ENCODE measurements at places on chromosomes 16 and 17. TPM values are rescaled to one million over a fixed set of nuclear protein-coding genes. Genes with fewer than 3 reads are reported as not detected.

DNA sequence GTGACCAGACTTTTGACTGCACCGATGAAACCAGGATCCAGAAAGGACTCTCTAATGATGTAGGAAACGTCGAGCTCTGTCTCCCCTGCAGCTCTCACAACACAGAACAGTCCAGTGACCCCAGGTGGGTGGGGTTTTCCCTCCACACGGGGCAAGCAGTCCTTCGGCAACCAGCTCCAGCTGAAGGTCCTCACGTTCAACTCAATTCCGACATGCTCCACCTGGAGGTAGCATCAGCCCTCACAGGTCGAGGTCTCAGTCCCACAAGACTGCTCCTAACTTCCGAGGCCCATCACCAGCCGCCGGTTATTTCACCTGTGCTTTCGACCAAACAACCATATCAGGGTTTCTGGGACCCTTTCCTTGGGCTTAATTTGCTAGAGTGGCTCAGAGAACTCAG lies 28.2 kb downstream of the ITGAE start:
- no peak for DNase-seq

DNA sequence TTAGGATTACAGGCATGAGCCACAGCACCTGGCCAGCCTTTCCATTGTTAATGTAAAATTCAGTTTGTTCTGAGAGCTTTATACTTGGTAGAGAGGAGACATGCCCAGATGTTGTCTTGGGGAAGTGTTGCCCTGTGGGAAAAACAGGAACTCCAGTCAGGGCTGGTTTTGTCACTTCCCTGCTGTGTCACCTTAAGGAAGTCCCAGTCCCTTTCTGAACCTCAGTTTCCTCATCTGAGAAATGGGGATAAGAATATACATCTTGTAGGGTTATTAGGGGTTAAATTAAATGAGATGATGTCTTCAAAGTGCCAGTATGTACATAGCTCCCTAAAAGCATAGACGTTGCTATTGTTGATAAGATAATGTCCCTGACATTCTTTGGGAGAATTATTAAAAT lies 25.3 kb downstream of the CLEC16A start:
- DNase-seq = no peak

DNA sequence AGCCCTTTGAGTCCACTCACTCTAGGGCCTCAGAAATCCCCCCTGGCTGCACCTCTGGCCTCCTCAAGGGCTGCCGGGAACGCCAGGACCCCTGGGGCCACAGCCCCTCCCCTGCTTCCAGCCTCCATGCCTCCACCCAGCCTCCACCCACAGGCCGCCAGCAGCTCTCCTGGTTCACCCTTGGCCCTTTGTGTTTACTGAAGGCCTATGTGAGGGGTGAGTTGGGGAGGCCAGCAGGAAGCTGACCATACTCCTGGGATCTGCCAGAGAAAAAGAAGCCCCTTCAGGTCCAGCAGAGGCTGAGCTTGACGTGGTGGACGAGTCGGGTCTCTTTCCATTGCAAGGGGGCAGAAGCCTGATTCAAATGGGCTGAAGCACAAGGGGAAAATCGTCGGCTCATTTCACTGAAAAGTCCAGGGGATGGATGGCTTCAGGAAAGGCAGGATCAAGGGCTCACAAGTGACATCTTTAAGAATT lies 18.3 kb upstream of the ATP2A3 start:
- no peak for DNase-seq

DNA sequence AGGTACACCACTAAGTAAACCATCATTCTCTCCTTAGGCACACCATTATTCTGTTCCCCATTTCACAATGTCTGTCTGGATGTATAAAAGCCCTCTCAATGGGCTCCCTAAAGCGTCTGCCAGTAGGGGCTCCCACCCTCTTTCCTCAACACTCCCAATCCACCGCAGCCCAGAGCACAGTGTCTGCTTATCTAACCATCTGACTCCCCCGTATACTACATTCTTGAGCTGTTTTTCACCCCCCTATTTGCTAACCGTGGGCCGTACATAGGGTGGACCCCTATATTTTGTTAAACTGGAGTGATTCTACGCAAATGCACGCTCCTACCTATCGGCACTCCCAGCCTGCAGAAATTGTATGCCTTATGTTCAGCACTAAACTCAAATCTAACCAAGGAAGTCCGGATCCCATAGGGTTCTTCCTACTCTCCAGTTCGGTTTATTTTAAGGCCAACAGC lies 685 bp upstream of the PSMD3 start:
- DNase-seq = no peak

DNA sequence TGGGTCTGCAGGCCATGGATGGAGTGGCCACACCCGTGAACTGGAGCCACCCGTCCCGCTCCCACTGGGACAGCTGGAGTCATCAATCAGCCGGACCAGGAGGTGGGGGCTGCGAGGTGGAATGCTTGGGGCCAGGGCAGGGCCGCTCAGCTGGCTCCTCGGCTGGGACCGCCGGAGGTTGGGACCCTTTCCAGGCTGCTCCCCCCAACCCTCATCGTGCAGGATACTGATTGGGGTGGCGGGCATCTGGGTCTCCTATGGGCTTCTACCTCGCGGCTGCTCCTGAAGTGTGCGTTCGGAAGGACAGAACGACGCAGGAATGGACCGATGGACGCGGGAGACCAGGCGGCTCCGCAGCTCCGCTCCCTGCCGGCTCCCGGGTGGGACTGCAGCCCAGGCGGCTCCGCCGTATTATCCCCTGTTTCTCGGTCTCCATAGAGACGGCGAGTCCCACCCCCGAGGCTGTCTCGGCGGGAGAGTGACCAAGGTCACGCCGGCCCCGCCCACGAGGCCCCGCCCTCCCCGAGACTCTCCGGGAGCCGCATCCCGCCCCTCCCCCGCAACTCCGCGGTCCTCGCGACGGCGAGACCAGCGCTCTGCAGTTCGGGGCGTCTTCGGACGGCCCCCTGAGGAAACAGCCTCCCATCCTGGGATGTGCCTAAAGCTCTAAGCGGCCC lies at the start of gene TPPP3:
Gene TPPP3, minus strand, starts transcription at position 388 of the 677 bp plus-strand sequence. CDS start 2,387 bp downstream, outside the sequence.
- DNase-seq = no peak

DNA sequence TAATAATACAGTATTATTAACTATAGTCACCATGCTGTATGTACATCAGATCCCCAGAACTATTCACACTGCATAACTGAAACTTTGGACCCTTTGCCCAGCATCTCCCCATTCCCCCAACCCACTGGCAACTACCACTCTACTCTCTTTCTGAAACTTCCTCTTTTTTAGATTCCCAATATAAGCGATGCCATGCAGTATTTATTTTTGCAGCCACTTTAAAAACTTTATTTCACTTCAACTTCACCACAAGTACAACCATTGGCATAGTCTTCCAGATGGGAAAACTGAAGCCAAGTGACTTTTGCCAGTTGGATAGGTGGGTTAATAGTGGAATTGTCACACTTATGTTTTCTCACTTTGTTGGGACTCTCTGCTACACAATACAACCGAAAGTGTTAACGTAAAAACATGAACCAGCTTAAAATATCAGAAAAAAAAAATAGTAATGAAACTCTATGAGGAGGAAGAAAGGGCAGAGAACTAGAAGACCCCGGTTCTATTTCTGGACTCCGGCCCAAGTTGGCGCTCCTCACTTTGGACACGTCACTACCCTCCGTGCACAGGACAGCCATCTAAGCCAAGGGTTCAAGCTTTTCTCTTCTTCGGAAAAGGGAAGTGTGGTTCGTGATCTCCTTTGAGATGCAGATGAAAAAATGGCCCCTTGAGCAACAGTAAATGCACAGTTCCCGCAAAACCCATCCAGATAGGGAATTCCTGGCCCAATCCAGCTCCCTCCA lies 743 bp downstream of the SHCBP1 start:
- no peak for DNase-seq

GRCh38 chr17:2061441-2061958 lies 6.6 kb downstream of the HIC1 start:
- DNase-seq = no peak

The SPNS3 gene
- 1.6 TPM for total RNA-seq

DNA sequence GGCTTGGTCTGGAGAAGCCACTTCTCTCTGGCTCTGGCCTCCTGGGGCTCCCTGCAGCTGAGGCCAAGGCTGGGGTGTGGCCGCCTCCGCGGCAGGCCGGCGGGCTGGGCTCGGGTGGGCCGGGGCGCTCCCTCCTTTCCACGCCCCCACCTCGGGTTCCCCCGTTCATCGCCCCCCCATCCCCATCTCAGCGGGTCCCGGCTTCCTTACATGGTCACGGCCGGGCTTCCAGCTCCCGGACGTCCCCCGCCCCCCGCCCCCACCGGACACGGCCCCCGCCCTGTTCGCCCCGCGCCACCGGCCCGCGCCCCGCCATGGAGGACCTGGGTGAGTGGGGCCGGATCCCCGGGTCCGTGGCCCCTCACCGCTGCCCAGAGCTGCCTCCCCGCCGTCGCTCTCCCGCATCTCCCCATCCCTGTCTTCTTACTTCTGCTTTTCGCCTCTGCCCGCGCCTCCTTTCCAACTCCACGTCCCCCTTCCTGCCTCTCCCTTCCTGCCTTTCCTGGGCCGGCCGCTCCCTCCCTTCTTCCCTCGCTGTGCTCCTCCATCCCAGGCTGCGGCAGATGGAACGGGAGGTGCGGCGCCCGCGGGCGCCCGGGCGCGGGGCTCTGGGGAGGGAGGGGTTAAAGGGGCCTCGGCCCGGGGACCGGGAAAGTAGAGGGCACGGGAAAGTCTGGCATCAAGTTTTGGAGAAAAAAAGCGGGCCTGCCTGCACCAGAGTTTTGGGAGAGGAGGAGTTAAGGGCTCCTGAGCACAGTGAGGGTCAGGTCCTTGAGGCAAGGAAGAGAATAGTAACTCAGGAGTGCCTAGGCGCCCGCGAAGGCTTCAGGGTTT lies at the start of gene TGFB1I1:
Gene TGFB1I1, plus strand, starts transcription at position 278 of the 834 bp plus-strand sequence. Its CDS starts 37 bp downstream, at position 315.
- no peak for DNase-seq

The PRSS21 gene
- total RNA-seq = 2.6 TPM

GRCh38 chr17:48593126-48593829 lies at the start of gene HOXB5:
Gene HOXB5, minus strand, starts transcription at chr17:48593779. Its CDS starts 97 bp downstream, at chr17:48593682.
- DNase-seq = no peak

The VPS35 gene
- 118 TPM for total RNA-seq

DNA sequence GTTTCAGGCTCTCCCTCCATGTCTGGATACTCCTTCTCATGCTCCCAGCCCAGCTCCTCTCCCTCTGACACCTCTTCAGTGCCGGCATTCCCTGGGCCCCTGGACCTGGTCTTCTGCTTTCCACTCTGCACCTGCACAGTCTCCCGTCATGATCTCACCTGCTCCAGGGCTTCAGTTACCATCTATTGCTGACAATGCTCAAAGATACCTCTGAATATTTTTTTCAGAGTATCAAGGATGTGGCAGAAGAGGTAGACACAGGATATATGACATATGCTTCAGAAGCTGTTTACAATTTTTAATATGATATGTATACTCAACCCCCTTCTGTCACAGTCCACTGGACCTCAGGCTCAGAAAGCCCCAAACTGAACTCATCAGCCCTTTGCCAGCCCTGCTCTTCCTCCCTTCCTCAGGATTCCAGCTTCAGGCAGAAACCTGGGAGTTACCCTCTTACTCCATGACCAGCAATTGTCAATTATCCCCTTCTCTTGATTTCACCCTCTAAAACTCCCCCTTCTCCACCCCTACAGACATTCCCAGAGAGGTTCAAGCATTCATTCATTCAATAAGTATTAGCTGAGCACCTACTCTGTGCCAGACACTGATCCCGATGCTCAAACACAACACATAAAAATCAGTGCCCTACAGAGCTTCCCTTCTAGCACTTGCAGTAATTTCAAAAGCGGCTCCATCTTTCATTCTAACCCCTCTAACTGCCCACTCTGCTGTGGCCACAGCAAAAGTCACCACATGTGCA lies 7.8 kb upstream of the MLLT6 start:
- DNase-seq = no peak

The TEKT5 gene
- total RNA-seq = not detected

The HBQ1 gene
- not detected for total RNA-seq

DNA sequence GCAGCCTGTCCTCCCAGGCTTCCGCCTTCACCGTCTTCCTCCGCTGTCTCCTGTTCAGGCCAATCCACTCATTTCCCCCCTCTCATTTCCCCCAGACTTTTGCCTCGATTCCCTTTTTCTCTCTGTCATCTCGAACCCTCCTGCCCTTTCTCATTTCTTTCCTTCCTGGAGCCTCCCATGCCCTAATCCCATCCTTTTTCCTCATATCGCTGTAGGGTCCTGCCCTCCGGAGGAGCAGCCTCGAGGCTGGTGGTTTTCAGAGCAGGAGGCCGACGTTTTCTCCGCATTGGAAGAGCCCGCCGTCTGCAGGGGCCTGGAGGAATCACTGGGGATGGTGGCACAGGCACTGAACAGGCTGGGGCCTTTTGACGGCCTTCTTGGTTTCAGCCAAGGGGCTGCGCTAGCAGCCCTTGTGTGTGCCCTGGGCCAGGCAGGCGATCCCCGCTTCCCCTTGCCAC lies 597 bp downstream of the OVCA2 start:
- no peak for DNase-seq

DNA sequence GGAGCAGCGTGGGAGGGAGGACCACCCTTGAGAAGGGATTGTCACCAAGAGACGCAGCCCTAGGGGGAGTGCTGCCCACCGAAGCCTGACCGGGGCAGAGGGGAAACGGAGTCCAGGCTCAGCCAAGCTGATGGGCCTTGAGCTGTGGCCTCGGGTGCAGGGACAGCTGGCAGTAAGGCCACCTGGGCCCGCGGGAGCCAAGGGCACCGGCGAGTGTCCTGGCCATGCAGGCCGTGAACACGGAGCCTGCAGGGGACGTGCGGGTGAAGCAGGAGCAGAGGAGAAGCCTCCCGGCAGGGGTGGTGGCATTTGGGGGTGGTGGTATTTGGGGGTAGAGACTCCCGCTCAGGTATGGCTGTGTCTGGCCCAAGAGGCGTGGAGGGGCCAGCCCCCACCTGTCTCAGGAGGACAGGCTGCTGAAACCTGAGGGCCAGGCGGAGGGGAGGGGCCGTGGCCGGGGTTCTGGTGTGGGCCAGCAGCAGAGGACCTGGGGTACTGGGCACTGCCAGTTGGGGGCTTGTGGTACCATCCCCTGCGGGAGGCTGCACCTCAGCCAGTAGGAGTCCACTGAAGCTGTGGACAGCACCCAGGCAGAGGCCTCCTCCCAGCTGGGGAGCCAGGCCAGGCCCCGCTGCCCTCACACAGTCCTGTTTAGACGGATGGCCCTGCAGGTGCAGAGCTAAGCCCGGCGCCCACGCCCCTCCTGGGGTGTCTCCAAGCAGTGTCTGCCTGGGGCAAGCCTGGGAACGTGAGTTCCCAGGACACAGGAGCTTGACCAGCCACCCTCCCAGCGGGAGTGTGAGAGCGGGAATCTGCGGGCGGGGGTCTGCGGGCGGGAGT lies 4.5 kb downstream of the GNPTG start:
- DNase-seq = no peak

- no peak for DNase-seq
Observed at GRCh38 chr16:17945080-17945601, 391.4 kb downstream of the NPIPA8 start.

The CHRNE gene
- 1.3 TPM for total RNA-seq

- DNase-seq = no peak
Observed at GRCh38 chr17:76677406-76677805, 33.4 kb downstream of the MXRA7 start.

GRCh38 chr17:16463358-16464302 lies 28.4 kb downstream of the LRRC75A start:
- no peak for DNase-seq

Measured in CD4-positive, alpha-beta memory T cell (primary cell).